Glomerular endothelial cell (primary cell): ENCODE measurements at places on chromosomes 3 and 15. TPM values are rescaled to one million over a fixed set of nuclear protein-coding genes. Genes with fewer than 3 reads are reported as not detected.

DNA sequence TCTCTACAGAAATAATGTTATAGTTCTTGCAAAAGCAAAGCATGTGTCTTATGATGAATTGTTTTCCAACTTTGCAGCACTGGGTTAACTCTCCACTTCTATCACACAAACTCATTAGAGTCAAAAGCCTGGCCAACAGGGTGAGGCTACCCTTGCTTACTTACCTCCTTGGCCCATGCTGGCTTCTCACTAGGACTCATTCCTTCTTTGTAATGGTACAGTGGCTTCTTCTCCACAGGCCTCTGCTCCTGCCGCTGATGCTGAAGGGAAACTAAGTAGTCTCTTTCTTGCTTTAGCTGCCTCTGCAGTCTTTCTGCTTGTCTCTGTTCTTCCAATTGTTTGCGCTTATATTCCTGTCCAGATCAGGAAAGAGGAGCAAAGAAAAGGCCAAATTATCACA, 111.5 kb upstream of the SLC2A2 start:
- DNase-seq = no peak

DNA sequence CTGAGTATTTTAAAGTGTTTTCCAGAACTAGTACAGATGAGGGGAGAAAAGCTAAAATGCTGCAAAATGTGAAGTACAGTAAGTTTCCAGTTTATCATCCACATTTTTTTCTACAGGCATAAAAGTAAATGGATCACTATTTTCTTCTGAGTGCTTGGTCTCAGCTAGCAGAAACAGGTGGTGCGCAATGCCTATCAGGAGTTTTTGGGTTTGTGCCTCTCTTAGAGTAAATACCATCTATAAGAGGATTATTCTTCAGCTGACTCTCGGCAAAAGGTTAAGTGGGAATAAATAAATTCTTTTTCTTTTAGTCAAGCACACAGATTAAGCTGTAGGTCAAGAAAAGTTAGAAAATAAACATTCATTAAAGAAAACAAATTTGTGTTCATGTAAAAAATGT, 1027.7 kb downstream of the PLOD2 start:
- no peak for DNase-seq

- DNase-seq = no peak
These were observed 778 bp upstream of the AP4E1 start for GRCh38 chr15:50907601-50908208.

FBN1 gene
- 133 and 171 TPM in 2 replicates for total RNA-seq

DNA sequence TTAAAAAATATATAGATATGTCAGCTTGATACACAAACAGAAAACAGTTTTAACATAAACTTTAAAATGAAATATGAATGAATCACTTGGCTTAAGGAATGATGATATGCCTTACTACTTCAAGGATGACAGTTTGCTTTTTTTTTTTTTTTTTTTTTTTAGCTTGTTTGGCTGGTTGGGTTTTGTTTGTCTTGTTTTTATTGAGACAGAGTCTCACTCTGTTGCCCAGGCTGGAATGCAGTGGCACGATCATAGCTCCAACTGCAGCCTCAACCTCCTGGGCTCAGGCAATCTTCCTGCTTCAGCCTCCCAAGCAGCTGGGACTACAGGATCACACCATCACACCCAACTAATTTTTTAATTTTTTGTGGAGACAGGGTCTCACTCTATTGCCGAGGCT, 14.5 kb downstream of the LRRC2 start:
- DNase-seq = no peak

CNTN6 gene
- 0.05 TPM in 1 of 2 replicates, not detected in the other for total RNA-seq

GRCh38 chr3:114389156-114389555, 95.3 kb downstream of the TIGIT start:
- no peak for DNase-seq

B3GALNT1 gene
- 9.2 and 10.6 TPM in 2 replicates for total RNA-seq

GRCh38 chr3:127749787-127750225, 72.5 kb downstream of the MGLL start:
- DNase-seq = no peak

- no peak for DNase-seq
These were observed 32.5 kb upstream of the GOLGA8A start for GRCh38 chr15:34470091-34470490.

GRCh38 chr15:82807920-82808633, 1.4 kb upstream of the WHAMM start:
- no peak for DNase-seq

RLBP1 gene
- not detected in 2 replicates for total RNA-seq

GRCh38 chr15:71781179-71781964, 29.0 kb upstream of the NR2E3 start:
- no peak for DNase-seq

LRRC2 gene
- total RNA-seq = 0.41 TPM in 1 of 2 replicates, not detected in the other

DNA sequence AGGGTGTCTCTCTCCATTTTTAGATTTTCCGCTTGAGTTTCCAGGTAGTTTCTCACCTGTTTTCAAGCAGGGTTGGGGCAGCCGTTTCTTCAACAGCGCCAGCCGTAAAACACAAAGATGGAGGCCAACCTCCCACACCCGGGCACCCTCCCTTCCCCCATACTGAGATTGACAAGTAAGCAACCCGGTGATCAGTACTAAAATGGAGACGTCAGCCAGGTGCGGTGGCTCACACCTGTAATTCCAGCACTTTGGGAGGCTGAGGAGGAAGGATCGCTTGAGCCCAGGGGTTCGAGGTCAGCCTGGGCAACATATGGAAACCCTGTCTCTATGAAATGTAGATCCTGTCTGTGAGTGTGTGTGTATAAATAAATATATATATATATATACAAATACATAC, 903 bp upstream of the ZSCAN2 start:
- no peak for DNase-seq
